ENCODE measurements at places on chromosomes 1 and 21.

DNA sequence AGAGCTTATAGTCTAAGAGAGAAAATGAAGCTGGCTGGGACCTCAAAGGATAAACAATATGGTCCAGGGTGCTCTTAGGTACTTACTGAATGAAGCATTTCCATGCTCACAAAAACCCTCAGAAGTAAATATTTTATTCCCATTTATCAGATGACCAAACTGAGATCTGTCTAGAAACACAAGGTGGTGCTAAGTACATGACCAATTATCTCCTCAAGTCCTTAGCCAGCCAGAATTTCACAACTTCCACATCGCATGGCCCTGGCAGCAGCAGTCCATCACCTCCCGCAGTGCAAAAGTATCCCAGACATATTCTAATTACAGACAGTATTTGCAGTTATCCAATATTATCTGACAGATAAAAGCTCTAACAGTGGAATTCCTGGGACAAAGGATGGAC is 321.7 kb upstream of the PROX1 start:
- H3K4me3 ChIP-seq, result no peak overlapping the region
- H3K27ac ChIP-seq, result no peak overlapping the region
- no peak for DNase-seq
- H3K4me1 ChIP-seq, result no peaks in the 10 kb centered on the region
- H3K27me3 ChIP-seq, result no peaks in the 10 kb centered on the region

DNA sequence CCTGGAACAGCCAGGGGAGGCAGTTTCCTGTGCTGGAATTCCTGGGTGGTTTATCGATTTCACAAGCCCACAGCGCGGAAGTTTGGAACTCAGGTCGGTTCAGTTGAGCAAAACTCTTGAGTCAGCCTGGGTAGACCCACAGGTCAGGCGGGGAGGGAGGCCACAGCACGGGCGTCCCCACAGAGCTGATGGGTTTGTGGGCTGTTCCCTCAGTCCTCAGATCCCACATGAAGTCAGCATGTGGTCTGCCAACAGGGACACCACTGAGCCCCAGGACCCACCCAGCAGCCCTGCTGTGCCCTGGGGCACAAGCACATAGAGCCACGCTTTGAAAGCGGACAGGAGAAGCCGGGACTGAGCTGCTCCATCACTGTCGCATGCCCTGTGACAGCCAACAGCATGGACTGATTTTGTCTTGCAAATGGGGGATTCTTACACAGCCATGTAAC is 17.4 kb downstream of the BMP8A start:
- H3K27ac ChIP-seq, result no peak overlapping the region
- H3K27me3 ChIP-seq, result no peaks in the 10 kb centered on the region
- H3K4me1 ChIP-seq, result no peaks in the 10 kb centered on the region
- DNase-seq, result no peak
- H3K4me3 ChIP-seq, result no peak overlapping the region
- no peaks in the 10 kb centered on the region for H3K36me3 ChIP-seq

DNA sequence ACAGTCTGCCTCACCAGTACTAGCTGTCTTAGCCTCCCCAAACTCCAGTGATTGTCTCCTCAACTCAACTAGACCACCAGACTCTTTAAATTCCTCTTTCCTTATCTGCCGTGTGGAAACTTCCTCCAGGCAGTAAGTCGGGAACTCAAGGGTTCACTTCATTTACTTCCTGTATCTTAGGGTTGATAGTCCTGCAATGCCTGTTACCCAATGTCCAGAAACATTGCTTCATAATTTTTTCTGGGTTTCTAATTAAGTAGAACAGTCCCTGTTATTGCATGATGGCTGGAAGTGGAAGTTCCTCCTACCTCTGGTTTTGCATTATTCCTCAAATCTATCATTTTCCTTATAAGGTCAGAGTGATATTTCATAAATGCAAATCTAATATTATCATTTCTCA is 60.8 kb upstream of the RNF11 start:
- no peaks in the 10 kb centered on the region for H3K4me1 ChIP-seq
- H3K27me3 ChIP-seq, result no peaks in the 10 kb centered on the region
- no peaks in the 10 kb centered on the region for H3K36me3 ChIP-seq

DNA sequence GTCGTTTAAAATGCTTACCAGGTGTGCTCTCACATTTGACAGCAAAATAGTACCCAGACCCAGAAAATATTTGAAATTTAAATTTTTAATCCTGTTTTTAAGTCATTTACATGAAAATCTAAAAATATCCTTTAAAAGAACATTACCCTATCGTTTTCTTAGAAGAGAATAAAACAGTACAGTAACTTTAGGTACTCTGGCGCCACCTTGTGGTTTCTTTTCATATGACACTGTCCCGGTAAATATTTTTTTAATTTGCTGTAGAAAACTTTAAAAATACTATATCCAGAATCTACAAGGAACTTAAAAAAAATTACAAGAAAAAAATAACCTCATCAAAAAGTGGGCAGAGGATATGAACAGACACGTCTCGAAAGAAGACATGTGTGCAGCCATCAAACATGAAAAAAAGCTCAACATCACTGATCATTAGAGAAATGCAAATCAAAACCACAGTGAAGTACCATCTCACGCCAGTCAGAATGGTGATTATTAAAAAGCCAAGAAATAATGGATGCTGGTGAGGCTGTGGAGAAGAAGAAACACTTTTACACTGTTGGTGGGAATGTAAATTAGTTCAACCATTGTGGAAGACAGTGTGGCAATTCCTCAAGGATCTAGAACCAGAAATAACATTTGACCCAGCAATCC is 129.2 kb downstream of the RGS21 start:
- no peak overlapping the region for H3K4me3 ChIP-seq
- H3K27me3 ChIP-seq, result no peaks in the 10 kb centered on the region
- H3K27ac ChIP-seq, result no peak overlapping the region
- no peaks in the 10 kb centered on the region for H3K36me3 ChIP-seq

DNA sequence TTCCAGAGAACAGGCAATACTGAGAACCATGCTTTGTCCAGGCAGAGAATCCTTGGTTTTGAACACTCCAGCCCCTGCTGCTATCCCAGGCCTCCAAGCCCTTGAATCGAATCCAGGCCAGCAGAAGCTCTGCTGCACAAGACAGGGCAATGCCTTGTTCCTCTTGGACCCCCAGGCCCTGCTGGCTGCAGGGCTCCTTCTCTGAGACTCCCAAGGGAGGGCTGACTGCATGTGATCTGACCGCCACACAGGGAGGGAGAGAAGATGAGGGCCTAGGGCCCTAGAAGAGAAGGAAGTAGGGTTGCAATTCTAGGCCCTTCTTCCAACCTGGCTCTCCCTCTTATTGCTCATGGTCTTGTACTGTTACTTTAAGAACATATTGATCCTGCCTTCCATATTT is 160.6 kb upstream of the EDN2 start:
- H3K4me3 ChIP-seq, result no peak overlapping the region
- peaks cover 7% of the 10 kb centered on the region for H3K4me1 ChIP-seq
- no peaks in the 10 kb centered on the region for H3K27me3 ChIP-seq
- no peak for DNase-seq
- no peak overlapping the region for H3K27ac ChIP-seq
- no peaks in the 10 kb centered on the region for H3K36me3 ChIP-seq

DNA sequence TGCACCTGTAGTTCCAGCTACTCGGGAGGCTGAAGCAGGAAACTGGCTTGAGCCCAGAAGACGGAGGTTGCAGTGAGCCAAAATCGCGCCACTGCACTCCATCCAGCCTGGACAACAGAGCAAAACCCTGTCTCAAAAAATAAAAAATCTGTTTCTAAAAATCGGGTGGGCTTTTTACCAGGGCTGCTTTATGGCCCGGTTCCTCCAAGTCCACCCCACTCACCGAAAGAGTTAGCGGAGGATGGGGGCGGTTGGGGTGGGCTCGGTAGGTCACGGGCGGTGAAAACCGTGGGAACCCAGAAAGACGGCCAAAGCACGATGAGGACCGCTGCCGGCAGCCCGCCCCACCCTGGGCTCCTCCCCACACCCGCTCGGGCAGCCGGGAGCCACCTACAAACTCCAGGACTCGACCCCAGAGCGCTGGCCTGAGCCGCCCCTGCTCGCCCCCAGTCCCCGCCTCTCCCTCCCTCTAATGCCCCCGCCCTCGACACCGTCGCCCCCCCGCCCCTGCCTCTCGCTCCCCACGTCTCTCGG is 846 bp upstream of the PER3 start:
- H3K36me3 ChIP-seq, result peaks cover 11% of the 10 kb centered on the region
- no peaks in the 10 kb centered on the region for H3K27me3 ChIP-seq
- H3K4me3 ChIP-seq, result peak overlapping the region; percentile 38
- DNase-seq, result no peak
- H3K4me1 ChIP-seq, result no peaks in the 10 kb centered on the region

GRCh38 chr1:25520446-25521061 is 22.9 kb upstream of the LDLRAP1 start:
- peak; percentile 48 for DNase-seq
- H3K27ac ChIP-seq, result no peak overlapping the region
- no peaks in the 10 kb centered on the region for H3K4me1 ChIP-seq
- H3K27me3 ChIP-seq, result no peaks in the 10 kb centered on the region
- no peaks in the 10 kb centered on the region for H3K36me3 ChIP-seq

- no peak for DNase-seq
- no peaks in the 10 kb centered on the region for H3K36me3 ChIP-seq
- H3K4me1 ChIP-seq, result peaks cover 46% of the 10 kb centered on the region
- H3K4me3 ChIP-seq, result no peak overlapping the region
These were observed 35.9 kb upstream of the RASAL2 start for GRCh38 chr1:178057912-178058534.

GRCh38 chr1:15226388-15227255 is 20.4 kb upstream of the FHAD1 start:
- H3K4me1 ChIP-seq, result peaks cover 27% of the 10 kb centered on the region
- no peaks in the 10 kb centered on the region for H3K36me3 ChIP-seq
- no peak for DNase-seq
- no peak overlapping the region for H3K4me3 ChIP-seq
- no peaks in the 10 kb centered on the region for H3K27me3 ChIP-seq

- no peaks in the 10 kb centered on the region for H3K4me1 ChIP-seq
- no peak for DNase-seq
- H3K27ac ChIP-seq, result no peak overlapping the region
- H3K27me3 ChIP-seq, result no peaks in the 10 kb centered on the region
- H3K4me3 ChIP-seq, result no peak overlapping the region
These were observed 4.0 kb upstream of the HLX start for GRCh38 chr1:220875260-220875659.

- H3K27me3 ChIP-seq, result no peaks in the 10 kb centered on the region
- H3K27ac ChIP-seq, result no peak overlapping the region
- no peak overlapping the region for H3K4me3 ChIP-seq
- H3K36me3 ChIP-seq, result no peaks in the 10 kb centered on the region
- no peaks in the 10 kb centered on the region for H3K4me1 ChIP-seq
- DNase-seq, result no peak
These were observed 270.2 kb upstream of the TMPRSS15 start for GRCh38 chr21:18673789-18674188.

GRCh38 chr1:11880911-11881748 is 22.4 kb upstream of the NPPB start:
- DNase-seq, result no peak
- H3K36me3 ChIP-seq, result no peaks in the 10 kb centered on the region
- H3K4me1 ChIP-seq, result no peaks in the 10 kb centered on the region
- H3K27ac ChIP-seq, result no peak overlapping the region

DNA sequence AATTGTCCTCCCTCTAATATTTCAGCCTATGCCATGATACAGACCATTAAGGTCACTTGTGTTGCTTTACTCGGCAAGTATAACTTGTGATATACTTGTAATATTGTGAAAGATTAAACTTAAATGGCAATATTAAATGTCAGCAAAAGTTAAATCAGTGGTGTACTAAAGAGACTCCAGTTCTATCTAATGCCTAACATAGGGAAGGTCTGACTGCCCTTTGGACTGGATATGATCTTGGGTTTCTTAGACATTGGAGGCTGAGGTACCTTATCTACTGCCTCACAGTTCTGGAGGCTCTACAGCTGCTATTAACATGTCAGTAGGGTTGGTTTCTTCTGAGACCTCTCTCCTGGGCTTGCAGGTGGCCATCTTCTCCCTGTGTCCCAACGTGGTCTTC is 89.9 kb downstream of the MT1HL1 start:
- no peaks in the 10 kb centered on the region for H3K27me3 ChIP-seq
- H3K27ac ChIP-seq, result no peak overlapping the region
- no peaks in the 10 kb centered on the region for H3K4me1 ChIP-seq
- no peaks in the 10 kb centered on the region for H3K36me3 ChIP-seq
- DNase-seq, result no peak

- H3K4me1 ChIP-seq, result no peaks in the 10 kb centered on the region
- no peak overlapping the region for H3K27ac ChIP-seq
- DNase-seq, result no peak
These were observed 24.2 kb upstream of the SLFNL1 start for GRCh38 chr1:41045740-41046139.

DNA sequence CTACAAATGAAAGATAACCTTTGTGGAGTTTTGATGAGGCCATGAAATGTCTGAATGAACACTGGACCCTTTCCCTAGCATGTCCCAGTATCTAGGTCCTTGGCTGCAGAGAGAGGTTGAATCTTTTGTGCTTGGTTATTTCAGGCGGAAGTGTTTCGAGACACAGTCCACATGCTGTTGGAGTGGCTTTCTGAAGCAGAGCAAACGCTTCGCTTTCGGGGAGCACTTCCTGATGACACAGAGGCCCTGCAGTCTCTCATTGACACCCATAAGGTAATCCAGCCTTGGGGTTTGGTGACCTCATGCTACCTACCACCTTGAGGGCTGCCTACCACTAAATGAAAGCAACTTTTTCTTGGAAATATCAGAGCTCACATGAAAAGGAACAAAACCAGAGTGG is 38.9 kb upstream of the BMP8A start:
- H3K27me3 ChIP-seq, result no peaks in the 10 kb centered on the region
- peaks cover 74% of the 10 kb centered on the region for H3K36me3 ChIP-seq
- no peak overlapping the region for H3K27ac ChIP-seq
- H3K4me1 ChIP-seq, result no peaks in the 10 kb centered on the region

DNA sequence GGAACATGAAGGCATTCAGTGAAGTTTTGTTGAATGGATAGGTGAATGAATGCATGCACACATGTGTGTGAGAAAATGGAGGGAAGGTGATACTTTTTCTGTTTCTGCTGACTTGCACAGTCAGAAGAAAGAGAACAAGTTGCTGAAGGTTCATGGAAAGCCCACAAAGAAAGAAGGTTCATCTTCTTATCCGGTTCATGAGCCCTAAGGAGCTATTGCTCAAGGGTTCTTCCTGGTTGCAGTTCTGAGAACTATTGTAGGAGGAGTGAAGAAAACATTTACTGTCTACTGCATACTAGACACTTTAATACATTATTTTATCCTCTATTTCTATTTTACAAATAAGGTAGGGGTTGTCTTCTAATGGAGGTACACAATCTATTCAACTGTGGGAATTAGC is 13.4 kb upstream of the NIBAN1 start:
- DNase-seq, result no peak
- no peaks in the 10 kb centered on the region for H3K4me1 ChIP-seq
- H3K36me3 ChIP-seq, result no peaks in the 10 kb centered on the region
- H3K27me3 ChIP-seq, result no peaks in the 10 kb centered on the region
- no peak overlapping the region for H3K4me3 ChIP-seq

DNA sequence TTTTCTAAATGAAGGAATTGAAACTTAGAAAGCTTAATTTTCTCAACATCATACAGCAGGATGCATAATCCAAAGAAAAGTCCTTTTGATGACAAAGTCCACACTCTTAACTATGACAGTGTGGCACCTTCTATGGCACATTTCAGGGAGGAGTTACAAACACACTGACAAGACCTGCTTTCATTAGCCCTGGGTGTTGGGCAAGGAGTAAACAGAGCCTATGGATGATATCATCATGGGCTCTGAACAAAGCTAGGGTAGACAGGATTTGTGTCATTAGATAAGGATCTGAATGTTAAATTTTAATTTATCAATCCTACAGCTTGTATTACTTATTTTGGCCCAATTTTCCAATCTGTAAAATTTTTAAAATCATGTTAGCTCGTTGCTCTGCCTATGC is 62.6 kb upstream of the DENND1B start:
- no peaks in the 10 kb centered on the region for H3K4me1 ChIP-seq
- no peaks in the 10 kb centered on the region for H3K27me3 ChIP-seq
- H3K27ac ChIP-seq, result no peak overlapping the region
